ENCODE measurements at places on chromosomes 6 and 20. TPM values are rescaled to one million over a fixed set of nuclear protein-coding genes. Genes with fewer than 3 reads are reported as not detected.

CAGE1 gene
- total RNA-seq: 0.76 TPM

OPN5 gene
- total RNA-seq: not detected

GRCh38 chr20:53412577-53413185, 181.0 kb downstream of the ZNF217 start:
- peaks cover 5% of the 10 kb centered on the region for H3K4me1 ChIP-seq
- no peak overlapping the region for H3K4me3 ChIP-seq
- peaks cover 12% of the 10 kb centered on the region for H3K27me3 ChIP-seq
- DNase-seq: no peak

- no peak for DNase-seq
- no peak overlapping the region for H3K4me3 ChIP-seq
These were observed 18.3 kb downstream of the VAPB start for GRCh38 chr20:58407201-58407873.

- no peak overlapping the region for H3K27ac ChIP-seq
- H3K4me1 ChIP-seq: peaks cover 5% of the 10 kb centered on the region
- H3K36me3 ChIP-seq: no peaks in the 10 kb centered on the region
- no peak for DNase-seq
These were observed 22.1 kb downstream of the GSTA4 start for GRCh38 chr6:52972989-52973388.
